Left renal cortex interstitium (tissue), 4 donors: ENCODE measurements at places on chromosomes 7 and 10.

DNA sequence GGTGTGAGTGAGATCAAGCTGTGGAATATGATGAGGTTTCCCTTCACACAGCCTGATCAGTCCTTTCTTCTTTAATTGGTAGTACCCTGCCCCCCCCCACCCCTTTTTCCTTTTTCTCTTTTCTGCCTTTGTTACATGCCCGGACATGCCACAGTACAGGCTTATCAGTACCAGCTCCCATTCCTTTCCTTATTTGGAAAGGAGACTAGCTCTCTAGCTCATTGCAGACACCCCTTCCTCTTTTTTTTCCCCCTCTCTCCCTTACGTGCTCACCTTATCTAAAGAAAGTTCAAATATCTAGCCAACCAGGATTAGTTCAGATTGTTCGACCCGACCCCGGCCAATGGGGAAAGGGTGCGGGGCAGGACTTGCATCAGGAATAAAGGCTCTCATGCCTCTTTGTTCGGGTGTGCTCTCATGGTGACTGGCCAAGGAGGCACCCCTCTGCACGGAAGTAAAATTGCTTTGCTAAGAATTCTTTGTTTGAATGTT, 230.4 kb downstream of the ACTR3B start:
- DNase-seq = no peak

GRCh38 chr7:2575046-2575732, 16.4 kb downstream of the IQCE start:
- no peak for DNase-seq

DNA sequence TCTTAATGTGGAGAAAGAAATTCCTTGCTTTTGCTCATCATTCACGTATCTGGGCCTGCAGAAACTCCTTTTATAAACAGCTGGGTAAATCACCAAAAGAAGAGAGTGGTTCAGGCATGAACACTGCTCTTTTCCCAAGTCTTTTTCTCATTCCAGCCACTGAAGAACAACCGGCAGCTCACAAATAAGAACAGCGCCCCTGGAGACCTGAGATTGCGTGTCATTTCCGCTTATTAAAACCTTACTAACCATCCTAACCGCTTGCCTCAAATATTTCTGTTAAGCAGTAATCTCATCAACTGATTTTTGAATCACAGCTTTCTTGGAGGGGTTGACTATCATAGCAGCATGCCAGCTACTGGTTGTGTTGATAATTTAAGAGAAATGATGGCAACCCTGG, 213.0 kb upstream of the PLXNA4 start:
- no peak for DNase-seq

GRCh38 chr10:14433147-14433546, 102.4 kb upstream of the FRMD4A start:
- no peak for DNase-seq

DNA sequence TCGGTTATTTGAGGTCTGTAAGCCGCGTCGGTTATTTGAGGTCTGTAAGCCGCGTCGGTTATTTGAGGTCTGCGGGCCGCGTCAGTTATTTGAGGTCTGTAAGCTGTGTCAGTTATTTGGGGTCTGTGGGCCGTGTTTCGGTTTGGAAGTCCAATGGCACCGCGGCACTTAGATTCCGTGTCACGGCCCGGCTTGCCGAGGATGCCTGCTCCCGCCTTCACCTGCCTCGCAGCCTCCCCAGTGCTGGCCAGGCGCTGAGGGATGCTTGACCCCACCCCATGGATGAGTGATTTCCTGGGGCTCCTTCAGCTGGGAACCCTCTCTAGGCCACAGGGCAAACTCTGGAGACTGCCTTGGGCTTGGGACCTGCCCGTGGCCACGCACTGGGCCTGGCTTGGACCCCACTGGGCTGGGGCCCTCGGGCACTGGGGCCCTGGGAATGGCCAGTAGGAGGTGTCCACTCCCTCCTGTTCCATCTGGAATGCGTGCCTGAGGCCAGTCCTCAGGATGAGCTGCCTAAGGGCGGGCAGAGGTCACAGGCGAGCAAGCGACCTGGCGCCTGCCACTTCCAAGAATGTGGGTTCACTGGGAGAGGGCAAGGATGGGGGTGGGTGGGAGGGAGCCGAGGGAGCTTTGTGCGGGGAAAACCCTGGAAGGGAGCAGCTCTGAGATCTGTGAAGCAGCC, 25.6 kb downstream of the ADGRA1 start:
- no peak for DNase-seq

- no peak for DNase-seq
Measured at GRCh38 chr10:61921143-61921542, 19.6 kb downstream of the ARID5B start.

- DNase-seq = no peak
Measured at GRCh38 chr10:352476-353235, 217.4 kb downstream of the ZMYND11 start.

DNA sequence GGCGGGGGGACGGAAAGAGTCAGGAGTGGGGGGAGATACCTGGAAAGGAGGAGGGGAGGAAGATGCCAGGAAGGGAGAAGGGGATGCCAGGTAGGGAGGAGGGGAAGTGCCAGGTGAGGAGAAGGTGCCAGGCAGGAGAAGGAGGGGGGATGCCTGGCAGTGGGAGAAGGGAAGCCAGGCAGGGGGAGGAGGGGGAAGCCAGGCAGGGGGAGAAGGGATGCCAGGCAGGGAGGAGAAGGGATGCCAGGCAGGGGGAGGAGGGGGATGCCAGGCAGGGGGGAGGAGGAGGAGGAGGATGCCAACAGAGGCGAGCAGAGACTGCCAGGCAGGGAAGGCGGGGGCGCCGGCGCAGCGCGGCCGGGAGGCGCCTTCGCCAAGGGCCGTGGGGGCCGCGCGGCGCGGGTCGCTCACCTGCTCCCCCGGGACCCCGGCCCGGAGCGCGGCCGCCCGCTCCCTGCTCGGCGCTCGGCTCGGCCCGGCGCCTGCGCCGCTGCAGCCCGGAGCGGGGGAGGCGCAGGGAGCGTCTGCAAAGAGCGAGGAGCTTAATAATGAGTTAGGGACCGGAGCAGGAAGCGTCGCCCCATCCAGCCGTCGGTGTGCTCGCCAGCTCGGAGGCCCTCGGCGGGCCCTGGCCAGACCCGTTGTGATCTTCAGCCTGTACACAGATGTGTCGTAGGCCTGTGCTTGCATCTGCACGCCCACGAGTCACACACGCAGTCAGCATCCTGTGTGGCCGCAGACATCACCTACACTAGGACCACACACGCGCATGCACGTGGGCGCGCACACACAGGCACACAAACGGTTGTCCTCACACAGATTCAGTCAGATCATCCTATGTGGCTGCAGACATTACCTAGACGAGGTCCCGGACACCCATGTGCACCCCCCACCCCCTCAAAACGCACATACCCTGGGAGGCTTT, 28.4 kb upstream of the SMARCD3 start:
- DNase-seq = no peak

DNA sequence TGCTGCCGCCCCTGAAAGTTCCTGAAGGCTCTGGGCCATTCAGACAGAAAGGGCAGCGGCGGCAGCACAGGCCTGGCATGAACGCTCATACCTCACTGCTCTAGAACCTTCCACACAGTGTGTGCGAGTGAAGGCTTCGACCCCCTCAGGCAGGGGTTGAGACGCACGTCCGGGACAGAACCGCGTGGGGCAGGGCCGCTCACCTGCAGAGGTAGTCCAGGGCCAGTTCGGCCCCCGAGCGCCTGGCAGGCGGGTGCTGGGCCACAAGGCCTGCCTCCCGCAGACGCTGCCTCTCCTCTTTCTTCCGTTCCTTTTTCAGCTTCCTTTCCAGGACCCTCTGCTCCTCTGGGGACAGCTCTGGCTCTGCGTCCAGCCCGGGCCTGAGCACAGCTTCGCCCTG, 26.8 kb downstream of the CYP2W1 start:
- DNase-seq = no peak

- DNase-seq = no peak
Measured at GRCh38 chr7:55381189-55381588, 16.1 kb downstream of the LANCL2 start.

- no peak for DNase-seq
Measured at GRCh38 chr10:6739530-6740174, 159.6 kb upstream of the PRKCQ start.

- DNase-seq = no peak
Measured at GRCh38 chr7:82501346-82501745, 57.8 kb upstream of the CACNA2D1 start.

DNA sequence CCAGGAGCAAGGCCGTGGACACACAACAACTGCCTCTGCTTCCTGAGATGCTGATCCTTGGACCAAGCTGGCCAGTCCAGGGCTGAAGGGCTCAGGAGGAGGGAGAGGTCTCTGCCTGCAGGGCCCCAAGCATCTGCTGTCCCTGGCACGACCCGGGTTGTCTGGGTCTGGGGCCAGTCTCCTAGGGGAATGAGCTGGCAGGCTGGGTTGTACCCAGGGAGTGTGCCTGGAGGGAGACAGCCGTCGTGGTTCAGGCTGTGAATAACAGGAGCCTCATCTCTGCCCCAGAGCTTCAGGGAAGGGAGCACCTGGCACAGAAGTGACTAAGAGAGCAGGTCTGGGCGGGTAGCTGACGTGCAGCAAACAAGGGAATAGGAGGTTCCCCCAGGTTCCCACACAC, 17.9 kb upstream of the SERPINE1 start:
- DNase-seq = no peak

GRCh38 chr7:74655768-74656440, 1.6 kb upstream of the GTF2I start:
- DNase-seq = no peak

GRCh38 chr10:25865267-25865666, 68.8 kb upstream of the MYO3A start:
- DNase-seq = no peak

DNA sequence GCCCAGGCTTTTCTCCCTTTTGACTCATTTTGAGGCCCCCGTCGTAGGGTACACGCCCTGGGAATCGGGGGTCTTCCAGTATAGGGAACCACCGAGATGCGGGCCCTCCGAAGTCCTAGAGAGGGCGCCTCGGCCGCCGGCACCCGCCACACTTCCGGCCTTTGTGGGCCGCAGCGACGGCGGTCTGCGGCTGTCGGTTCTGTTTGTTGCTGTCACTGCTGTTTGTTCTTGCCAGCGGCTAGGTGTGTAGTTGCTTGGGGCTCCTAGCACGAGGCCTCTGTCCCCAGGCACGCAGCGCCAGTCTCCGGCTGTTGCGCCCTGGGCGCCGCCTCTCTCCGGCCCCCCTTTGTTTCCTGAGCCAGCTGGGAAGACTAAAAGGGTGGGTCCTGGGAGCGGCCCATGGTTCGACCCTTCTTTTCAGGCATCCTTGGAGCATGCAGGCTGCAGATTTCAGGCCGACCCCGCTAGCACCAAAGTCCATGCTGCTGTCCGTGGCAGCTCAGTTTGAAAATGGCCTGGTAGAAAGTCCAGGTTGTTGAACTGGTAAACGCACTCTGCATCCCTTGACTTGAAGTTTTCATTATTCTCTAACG, 17.8 kb upstream of the ZKSCAN1 start:
- DNase-seq = peak; percentile 25

GRCh38 chr7:64889686-64890162, 13.3 kb upstream of the ZNF273 start:
- no peak for DNase-seq

DNA sequence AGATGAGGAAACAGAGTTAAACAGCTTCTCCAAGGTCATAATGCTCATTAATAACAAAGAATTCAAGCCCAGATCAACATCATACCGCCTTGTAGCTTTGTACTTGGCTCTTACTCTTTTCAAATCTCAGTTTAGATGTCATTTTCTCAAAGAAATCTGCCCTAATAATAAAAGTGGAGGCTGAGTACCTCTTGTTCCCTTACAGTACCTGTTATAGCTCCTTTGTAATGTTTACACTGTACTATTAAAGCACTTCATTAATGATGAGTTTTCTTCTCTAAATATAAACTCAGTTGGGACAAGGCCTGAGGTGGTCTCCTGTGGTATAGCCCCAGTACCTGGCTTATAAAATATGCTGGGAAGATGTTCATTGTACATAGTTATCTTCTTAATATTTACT, 7.8 kb downstream of the SMNDC1 start:
- DNase-seq = no peak

DNA sequence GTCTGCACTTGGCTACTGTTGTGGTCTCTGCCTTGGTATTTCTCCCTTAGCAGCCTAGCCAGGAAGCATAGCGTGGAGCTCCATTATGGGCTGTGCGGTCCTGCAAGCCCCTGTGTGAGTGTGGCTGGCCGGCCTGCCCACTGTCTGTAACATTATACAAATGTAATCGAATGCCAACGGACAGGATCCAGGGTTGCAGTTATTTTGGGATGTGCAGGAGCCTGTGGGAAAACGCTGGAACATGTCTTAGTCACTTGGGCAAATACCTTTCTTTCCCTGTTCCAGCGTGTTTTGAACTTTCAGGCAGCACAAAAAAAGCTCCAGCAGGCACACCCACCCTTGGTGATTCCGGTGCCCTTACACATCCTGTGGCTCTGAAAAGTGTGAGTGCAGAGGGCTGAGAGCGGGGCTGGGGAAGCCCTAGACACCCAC, 29.5 kb downstream of the BAG3 start:
- DNase-seq = no peak

DNA sequence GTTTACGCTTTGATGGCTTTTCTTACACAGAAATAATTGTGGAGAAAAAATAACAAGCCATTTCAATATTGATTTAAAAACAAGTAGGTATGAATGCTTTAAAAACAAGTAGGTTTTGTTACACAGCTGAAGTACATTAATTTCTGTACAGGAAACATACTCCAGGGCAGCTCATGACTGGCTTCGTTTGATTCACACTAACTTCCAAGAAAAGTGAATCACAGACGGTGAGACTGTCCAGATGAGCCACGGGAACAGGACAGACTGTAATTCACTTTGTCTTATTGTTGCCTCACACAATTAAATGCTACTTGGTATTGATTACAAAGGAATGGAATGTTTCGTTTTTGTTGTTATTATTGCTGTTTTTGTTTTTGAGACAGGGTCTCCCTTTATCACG, 26.6 kb upstream of the SNX10 start:
- DNase-seq = no peak

DNA sequence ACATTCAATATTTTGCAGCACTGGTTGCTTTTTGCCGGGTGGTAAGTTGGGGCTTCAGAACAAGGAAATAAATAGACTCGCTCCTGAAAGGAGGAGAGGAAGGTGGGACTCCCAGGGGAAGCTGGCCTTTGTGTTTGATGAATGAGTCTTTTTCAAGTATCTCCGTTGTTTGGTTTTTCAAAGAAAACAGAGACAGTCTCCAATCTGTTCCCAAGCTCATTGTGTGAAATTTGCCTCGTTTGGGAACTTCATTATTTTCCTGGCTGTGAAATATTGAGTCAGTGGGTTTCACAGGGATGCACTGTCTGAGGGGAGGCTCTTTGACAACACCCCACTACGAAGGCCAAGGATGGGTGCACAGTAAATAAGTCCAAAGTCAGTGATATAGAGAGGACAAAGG, 38.7 kb upstream of the KIAA1217 start:
- no peak for DNase-seq

DNA sequence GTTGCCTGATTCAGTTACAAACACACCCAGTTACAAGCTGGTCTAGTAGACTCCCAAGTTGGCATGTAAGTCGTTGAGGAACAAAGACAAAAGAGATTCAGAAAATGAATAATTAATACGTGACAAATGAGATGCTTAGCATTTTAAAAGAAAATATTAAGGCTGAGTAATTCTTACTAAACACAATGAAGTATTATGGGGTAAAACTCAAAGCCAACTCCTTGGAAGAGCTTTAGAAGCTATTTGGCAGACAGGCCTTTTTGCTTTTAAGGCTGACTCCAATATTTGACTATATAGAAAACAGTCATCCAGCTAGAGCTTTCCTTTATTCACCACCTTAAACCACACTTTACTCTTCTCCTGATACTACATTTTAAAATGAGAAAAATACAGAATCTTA, 5.4 kb downstream of the TRDMT1 start:
- no peak for DNase-seq
